Osteocyte (in vitro differentiated cells): ENCODE measurements at places on chromosomes 2 and 18. TPM values are rescaled to one million over a fixed set of nuclear protein-coding genes. Genes with fewer than 3 reads are reported as not detected.

Gene CTAGE1
- total RNA-seq, result not detected in 2 replicates

Gene LAMA1
- total RNA-seq, result 0.30 and 0.34 TPM in 2 replicates

Gene SP140L
- 24.2 and 25.9 TPM in 2 replicates for total RNA-seq

Gene RTP5
- total RNA-seq, result not detected in 2 replicates
